ENCODE measurements at places on chromosomes 11 and 22.

DNA sequence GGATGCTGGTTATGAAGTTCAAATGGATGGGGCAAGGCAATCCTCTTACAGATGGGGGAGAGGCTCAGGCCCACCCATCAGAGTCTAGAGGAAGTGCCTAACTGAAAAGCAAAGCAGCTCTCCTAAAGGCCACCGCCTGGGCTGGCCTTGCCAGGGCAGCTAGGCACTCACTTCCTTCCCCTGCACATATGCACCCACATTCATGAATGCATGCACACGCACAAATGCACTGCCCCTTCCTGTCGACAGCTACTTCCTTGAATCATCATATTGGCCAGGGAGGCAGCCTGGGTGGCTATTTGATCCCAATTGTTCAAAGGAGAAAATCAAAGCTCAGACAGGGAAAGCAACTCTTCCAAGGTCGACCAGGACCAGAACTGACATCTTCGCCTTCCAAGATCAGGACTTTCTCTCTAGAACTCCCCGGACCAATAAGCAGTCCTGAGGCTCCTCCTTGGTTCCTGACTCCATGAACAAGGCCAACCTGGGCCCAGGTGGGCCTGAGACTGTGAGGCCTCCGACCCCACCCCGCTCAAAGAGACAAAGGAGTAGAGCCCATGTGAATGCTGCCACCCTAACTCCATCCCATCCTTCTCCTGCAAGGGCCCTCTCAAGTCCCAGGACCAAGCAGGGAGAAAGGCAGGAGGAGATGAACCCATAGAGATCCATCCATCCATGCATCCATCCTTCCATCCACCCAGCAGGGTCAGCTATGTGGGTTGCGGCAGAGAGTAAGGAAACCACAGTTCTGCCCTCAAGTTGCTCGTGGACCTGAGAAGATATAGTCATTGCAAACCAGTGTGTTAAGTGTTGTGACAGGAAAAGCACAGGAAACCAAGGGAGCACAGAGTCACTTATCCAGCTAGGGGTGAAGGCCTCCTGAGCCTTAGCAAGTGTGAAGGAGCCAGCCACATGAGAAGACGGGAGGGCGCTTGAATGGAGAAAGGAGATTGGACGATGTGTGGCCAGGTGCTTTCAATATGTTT lies 35.4 kb upstream of the LMO1 start:
- no peak for DNase-seq

GRCh38 chr11:64590763-64591221 lies at the start of gene SLC22A12:
Gene SLC22A12, plus strand, starts transcription at chr11:64591220. Its CDS starts 337 bp downstream, at chr11:64591557.
- no peak for DNase-seq

DNA sequence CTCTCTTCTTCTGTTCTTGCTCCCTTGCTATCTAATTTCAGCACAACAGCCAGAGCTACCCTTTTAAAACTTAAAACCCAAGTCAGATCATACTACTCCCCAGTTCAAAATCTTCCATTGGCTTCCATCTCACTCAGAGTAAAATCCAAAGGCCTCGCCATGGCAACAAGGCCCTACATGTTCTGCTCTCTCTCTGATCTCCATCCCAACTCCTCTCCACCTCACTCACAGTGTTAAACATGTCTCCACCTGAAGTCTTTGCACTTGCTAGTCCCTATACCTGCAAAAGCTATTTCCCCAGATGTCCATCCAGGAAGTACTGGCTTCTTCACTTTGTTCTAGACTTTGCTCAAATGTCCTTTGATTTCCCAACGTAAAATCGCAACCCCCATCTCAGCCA lies 3.0 kb upstream of the GRAP2 start:
- no peak for DNase-seq

DNA sequence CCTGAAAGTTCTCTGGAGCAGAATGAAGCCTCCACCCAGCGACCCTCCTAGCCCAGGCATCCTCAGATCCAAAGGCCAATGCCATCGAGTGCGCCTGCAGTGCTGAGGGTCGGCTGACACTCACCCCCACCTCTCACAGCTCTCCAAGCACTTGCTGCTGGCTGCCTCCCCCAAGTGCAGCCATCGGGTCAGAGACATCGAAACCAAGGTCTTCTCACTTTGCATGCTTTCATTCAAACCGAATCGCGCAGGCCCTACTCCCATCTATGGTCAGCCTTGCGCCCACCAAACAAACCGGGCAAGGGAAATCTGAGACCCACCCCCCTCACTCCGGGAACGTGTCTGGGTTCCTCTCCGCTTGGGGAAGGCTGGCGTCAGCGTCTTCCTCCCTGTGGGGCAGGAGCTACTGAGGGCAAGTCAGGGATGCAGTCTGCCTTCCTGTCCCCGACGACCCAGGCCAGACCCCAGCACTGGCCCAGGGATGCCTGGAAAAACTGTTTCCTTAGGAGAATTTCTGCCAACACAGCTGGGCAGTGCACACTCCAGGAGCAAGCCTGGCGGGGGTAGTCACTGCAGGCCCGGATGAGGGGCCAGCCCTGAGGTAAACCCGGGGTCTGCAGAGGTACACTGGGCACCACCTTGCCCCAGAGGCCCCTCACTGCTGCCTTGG lies 7.0 kb downstream of the WNT7B start:
- DNase-seq: no peak

GRCh38 chr22:32106930-32107329 lies 52.2 kb downstream of the C22orf42 start:
- no peak for DNase-seq

DNA sequence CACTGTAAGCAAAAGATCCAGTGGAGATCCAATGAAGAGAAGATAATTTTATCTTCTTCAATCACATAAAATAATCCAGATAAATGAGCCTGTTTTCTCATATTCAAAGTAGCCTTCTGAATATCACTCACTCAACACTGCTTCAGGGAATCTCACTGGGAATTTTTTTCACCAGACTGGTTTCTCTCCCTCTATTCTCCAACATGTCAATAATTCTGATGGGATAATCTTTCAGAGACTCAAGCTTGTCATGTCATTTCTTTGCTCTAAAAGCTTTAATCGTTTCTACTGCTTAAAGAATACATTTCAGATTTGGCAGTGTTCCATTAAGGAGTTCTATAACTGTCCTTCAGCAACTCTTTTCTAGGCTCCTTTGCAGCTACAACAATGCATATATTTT lies 16.3 kb downstream of the CNTN5 start:
- DNase-seq: no peak

- no peak for DNase-seq
Measured at GRCh38 chr22:25402501-25403283, 161.8 kb upstream of the GRK3 start.

DNA sequence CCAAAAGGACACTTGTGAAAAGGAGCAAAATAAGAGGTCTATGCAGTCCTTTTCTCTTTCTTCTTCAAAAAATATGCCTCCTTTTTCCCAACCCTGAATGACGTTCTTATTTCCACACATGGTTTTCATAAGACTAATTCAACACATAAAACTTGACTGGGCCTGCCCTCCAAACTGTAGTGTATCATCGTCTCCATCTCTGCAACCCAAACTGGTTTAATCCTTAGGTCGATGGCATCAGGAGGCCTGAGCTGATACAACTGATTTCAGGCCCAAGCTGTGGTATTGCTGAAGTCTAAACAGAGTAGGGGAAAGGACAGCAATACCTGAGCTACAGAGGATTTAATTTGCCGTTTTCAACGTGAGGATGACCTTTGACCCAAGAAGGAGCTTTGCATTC lies 130.0 kb upstream of the MTNR1B start:
- DNase-seq: no peak

- DNase-seq: no peak
Measured at GRCh38 chr11:71202598-71202944, 49.8 kb downstream of the SHANK2 start.

GRCh38 chr11:74437441-74438042 lies 29.8 kb downstream of the KCNE3 start:
- DNase-seq: no peak

DNA sequence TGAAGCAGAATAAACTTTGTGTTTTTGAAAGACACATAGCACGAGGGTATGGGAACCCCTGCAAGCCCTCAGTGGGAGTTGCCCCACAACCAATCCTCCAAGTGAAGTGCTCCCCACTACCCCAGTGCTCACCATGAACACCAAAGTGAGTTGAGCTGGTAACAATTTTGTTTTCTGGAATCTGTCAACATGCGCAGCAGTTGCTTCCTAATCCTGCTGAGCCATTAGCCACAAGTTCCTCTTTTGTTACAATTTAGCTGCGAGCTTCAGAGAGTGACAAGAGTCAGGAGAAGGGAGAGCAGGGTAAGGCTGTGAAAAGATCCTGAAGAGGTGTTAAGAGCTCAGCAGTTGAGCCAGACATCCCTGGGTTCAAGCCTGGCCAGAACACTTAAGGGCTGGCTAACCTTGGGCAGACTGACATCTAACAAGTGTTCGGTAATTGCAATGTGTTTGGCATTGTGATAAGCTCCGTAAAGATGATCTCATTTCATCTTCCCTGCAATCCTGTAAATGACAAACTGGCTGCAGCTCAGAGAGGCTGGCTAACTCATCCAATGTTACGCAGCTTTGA lies 24.1 kb upstream of the ASPHD2 start:
- DNase-seq: no peak

DNA sequence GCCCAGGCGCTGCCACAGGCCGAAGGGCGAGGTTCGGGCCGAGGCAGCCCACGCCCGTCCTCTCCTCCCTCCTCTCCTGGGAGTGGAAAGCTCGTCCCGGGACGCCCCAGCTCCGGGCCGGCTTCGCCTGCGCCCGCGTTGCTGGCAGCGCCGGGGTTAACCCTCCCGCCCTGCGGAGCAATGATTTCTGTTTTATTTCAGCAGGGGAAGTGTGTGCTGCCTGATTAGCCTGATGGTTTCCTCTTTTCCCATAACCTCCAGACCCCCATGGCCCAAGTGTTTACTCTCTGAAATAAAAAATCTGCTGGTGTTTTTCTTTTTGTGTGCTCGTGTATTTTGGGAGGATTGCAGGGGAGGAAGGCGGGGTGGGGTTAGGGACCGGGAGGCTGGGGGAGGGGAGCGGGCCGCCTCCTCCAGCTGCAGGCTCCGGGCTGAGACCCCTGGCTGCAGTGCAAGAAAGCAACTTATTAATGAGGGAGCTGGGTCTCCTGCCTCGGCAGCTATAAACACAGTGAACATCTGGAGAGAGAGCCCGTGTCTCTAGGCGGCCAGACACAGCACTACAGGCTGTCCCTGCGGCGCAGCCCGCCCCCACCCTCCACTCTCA lies 38.6 kb downstream of the ETS1 start:
- DNase-seq: no peak
